ENCODE measurements at places on chromosomes 2 and 18.
A peak's percentile ranks its signal among the peaks of the same experiment; 100 is the strongest.

GRCh38 chr2:118855451-118856279 lies 8.2 kb upstream of the EN1 start:
- DNase-seq, result peak; percentile 95

GRCh38 chr2:99139003-99139402 lies 2.5 kb upstream of the C2orf15 start:
- DNase-seq, result no peak

GRCh38 chr2:96498021-96498431 lies 7.1 kb downstream of the NEURL3 start:
- no peak for DNase-seq

- DNase-seq, result no peak
Observed at GRCh38 chr18:48611785-48612480, 73.1 kb downstream of the CTIF start.

GRCh38 chr18:51017140-51017879 lies 12.7 kb upstream of the SMAD4 start:
- DNase-seq, result peak; percentile 93

Measured in islet precursor cell (in vitro differentiated cells).